Endothelial cell of umbilical vein (primary cell): ENCODE measurements at places on chromosomes 12 and 14. TPM values are rescaled to one million over a fixed set of nuclear protein-coding genes. Genes with fewer than 3 reads are reported as not detected.

- peak; percentile 37 for DNase-seq
Measured at GRCh38 chr12:64681200-64682052, 71.1 kb downstream of the RASSF3 start.

DNA sequence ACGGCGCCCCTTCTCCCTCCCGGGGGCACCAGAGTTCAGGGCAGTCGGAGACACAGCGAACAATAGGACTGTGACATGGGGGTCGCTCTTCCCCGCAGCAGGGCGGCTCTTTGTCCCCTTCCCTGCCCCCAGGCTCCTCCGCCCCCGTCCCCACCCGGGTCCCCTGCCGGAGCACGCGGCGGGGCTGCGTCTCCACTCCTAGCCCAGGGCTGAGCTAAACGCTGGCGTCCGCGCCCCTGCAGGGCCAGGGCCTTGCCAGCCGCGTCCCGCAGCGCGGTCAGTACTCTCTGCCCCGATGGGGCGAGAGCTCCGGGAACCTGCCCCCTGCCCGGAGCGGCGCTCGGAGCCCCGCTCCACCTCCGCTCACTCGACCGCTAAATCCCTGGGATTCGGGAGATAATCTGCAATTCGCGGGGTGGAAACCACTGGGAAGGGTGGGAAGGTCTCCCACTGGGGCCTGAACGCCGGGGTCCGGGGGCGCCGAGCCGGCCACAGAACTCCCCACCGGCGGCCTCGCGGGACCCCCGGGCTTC, 825 bp upstream of the CCDC85C start:
- peak; percentile 52 for DNase-seq

DNA sequence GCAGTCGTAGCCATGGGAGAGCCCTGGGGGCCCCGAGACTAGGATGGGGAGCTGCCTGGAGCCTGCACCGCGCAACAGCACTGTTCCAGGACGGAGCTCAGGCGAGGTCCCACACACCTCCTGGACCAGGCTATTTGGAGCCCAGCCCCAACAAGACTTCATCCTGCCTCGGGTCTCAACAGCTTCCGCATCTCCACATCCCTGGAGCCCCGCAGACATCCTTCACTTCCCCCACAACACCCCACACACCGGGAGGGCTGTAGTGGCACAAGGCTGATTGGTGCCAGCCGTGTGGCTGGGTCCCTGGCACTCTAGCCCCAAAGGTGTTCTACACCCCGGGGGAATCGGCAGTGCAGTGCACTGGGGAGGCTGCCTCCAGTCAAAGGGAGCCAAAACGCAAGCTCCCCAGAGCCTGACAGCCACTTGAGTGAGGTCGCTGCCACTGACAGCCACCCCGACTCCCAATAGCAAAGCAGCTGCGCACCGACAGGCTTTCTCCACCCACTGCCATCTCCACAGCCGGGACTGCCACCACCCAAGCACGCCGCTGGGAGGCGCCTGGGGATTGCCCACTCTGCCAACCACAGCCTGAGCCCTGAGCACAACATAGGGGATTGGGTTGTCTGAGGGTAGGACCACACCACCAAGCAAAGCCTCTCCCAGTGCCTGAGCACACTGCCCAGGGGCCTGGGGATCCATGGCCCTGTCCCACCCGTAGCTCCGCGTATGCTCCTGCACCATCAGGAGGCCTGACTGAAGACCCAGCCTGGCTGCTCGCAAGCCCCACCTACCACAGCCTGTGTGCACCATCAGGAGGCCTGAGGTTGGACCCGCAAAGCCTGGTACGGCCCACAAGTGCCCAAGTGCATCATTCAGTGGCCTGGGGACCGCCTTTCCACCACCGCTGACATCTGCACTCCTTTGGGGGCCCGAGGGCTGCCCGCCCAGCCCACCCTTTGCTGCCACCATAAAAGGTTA, 13.2 kb upstream of the KLRF1 start:
- peak; percentile 74 for DNase-seq

DNA sequence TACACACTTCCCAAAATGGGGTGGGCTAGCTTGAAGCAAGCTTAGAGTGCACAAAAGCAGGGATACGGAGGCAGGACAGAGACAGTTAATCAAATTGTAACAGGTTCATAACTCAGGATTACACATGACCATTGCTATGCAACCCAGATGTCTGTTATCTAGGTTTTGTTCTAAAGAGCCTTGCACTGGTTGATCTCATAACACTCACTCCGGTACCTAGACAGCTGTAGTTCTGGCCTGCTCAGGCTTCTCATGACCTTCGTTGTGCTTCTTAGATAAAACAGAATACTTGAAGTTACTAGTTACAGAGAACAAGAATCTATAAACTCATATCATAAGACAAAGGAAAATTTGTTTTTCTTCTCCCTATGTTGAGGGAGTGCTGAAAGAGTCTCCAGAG, 983.4 kb downstream of the TMEM121 start:
- no peak for DNase-seq

- DNase-seq, result no peak
Measured at GRCh38 chr14:58709949-58710348, 72.2 kb downstream of the DACT1 start.

GALC gene
- polyA plus RNA-seq, result 11.3 and 12.4 TPM in 2 replicates

OTOGL gene
- polyA plus RNA-seq, result 0.76 and 1.4 TPM in 2 replicates
